ENCODE measurements at places on chromosomes 1 and 21.

DNA sequence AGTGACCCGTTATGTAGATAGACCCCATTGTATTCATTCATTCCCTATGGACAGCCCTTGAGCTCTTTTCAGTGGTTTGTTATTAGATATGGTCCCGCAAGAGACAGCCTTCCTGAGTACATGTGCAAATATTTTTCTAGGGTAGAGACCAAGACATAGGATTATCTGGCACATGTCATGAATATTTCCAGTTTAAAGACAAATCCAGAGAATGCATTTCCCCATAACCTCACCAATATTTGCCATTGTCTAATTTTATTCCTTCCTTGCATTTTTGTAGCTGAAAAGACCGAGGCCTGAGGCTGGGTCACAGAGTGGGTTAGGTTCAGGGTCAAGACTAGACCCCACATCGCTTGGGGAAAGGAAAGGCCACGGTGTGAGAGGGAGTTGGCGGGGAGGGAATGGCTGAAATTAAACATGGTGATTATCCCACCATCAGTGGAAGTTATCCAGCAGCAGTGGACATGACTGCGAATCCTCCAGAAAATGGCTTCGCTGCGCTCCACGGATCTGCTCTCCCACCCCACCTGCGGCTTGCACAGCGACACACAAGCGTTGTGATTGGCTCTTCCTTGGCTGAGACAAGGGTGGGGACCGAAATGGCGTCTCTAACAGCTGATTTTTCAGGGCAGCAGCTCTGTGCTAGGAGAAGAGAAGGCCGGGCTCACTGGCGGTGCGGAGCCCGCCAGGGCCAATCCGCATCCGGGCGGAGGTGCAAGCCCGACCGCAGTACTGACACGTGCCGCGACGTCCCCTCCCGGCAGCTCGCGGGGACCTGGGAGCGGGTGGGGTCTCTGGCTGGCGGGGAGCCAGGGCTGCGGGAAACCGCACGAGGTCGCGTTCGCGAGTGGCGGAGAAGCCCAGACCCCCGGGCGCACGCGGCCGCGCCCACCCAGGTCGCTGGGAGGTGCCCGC is 16.1 kb upstream of the STMN1 start:
- DNase-seq, result no peak

DNA sequence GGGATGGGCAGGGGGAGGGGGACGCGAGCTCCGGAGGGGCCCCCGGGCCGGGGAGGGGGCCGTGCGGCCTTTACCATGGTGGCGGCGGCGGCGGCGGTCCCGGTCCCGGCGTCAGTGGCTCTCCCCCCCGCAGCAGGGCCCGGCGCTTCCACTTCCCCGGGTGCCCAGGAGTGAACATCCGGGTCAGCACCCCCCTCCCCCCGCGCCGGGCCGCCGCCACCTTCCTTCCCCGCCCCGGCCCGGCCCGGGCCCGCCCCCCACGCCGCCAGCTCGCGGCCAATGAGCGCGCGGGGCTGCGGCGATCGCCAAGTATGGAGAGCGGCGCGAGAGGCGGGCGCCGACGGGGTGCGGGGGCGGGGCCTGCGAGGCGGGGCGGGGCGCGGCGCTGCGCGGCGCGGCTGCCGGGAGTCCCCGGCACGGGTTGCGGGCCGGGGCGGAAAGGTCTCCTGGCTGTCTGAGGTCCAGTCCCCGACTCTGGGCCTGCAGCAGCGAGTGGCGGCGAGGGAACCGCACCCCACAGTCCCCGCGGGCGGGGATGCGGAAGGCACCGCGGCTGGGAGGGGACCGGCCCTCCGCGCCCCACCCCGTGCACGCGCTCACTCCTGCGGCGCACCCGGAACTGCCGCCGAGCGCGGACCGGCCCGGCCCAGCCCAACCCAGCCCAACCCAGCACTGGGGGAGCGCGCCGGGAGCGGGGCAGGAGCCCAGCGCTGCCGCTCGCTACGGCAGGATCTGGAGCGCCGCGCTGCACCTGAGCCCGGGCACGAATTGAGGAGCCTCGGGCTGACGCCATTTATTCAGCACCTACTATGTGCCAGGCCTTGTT is at the start of gene CAPZB:
CAPZB (minus strand) TSS at position 178 of the 826 bp plus-strand sequence; CDS start at position 77, 101 bp downstream.
- DNase-seq, result peak; percentile 91

DNA sequence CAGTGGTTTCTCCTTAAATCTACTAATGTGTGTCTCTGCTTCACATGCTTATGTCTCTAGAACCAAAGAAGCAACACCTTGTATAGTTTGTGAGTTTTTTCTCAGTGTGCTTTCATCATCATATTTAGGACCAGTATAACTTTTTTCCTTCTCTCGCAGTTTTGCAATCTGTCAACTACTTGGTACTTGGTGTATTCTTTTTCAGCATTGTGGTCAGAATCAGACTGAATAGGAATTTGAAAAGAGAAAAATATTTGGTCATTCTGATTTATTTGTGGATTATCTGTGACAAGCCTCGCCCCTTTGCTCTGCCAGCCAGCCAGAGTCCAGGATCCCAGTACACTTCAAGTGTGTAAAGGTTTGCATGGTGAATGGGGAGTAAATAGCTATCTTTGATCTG is 122.3 kb downstream of the C1orf21 start:
- no peak for DNase-seq

- no peak for DNase-seq
These were observed 1.8 kb downstream of the DISC1 start for GRCh38 chr1:231628207-231628876.

- no peak for DNase-seq
These were observed 7.6 kb upstream of the C1QTNF12 start for GRCh38 chr1:1253972-1254666.

GRCh38 chr1:113190930-113191329 is 117.9 kb downstream of the LRIG2 start:
- no peak for DNase-seq

GRCh38 chr1:62621907-62622306 is 24.6 kb downstream of the ANGPTL3 start:
- no peak for DNase-seq

GRCh38 chr1:60141276-60141675 is 67.7 kb upstream of the C1orf87 start:
- no peak for DNase-seq

GRCh38 chr1:52741259-52741658 is 15.0 kb downstream of the ZYG11B start:
- DNase-seq, result no peak

GRCh38 chr1:100415498-100415778 is 63.1 kb downstream of the CDC14A start:
- no peak for DNase-seq

DNA sequence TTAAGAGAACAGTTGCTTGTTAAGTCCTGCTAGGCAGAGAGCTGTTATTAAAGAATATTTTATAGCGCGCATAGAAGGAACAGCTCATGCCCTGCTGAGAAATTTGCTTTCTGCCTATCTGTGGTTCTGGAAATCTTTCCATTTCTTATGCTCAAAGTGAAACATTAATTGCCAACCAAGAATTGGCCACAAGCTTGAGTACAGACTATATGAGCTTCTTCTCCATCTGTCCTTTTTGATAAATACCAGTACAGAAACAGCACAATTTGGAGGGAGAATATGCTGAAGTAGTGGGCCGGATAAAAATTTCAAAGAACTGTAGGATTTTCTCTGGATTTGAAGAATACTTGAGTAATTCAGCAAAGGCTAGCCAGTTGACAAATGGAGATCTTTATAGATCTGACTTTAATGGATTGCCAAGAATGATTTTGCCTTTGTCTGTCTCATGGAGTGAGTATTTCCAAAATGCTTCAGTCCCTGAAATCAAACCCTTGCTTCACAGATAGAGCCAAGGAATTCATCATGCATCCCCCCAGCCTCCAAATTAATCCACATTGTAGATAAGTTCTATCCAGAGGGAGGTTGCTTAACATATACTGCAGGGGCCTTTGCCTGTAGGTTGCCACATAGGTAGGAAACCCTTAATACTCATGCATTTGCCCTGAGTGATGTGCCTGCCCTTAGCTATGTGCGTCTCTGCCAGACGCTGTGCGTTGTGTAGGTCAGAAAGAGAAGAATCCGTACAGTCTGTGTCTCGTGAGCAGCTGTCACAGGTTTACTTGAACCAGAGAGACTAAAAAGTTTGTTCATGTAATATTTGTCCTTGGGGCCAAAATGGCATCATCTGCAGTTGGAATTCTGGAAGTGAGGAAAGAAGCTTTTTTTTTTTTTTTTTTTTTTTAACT is 44.2 kb downstream of the SMYD2 start:
- DNase-seq, result no peak

DNA sequence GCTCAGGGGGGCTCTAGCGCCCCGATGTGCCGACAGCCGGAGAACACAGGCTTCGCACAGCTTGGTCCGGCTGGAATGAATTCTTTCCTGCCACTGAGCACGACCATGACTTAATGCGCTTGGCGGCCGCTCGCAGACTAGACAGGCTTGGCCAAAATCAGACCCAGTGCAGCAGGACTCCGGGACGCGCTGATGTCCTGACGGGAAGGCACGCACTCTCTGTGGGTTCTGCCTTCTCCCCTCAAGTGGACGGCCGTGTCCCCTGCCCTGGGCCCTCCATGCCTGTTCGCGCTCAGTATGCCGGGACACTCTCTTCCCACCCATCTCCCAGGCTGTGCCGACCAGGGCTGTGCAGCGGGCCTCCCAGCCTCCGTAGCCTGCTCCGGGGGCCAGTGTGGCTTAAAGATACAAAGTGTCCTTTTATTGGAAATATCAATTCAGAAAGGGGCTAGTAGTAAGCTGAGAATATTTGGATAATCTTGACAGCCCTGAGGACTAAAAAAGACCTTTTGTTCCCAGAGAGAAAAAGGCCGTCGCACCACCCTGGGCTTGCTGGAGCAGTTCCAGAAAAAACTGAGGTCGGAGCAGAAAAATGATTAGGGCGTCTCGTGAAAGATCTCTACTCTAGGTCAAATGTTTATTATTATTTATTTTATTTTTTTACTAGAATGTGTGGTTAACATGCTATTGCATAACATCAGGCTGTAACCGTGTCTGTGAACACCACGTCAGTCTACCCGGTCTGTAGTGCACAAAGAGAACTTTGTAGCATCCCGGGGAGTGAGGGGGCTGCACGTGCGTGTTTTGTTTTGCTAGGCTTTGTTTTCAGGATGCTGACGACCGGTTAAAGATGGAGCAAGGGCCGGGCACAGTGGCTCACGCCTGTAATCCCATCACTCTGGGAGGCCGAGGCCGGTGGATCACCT is 88.1 kb upstream of the ARHGEF16 start:
- no peak for DNase-seq

DNA sequence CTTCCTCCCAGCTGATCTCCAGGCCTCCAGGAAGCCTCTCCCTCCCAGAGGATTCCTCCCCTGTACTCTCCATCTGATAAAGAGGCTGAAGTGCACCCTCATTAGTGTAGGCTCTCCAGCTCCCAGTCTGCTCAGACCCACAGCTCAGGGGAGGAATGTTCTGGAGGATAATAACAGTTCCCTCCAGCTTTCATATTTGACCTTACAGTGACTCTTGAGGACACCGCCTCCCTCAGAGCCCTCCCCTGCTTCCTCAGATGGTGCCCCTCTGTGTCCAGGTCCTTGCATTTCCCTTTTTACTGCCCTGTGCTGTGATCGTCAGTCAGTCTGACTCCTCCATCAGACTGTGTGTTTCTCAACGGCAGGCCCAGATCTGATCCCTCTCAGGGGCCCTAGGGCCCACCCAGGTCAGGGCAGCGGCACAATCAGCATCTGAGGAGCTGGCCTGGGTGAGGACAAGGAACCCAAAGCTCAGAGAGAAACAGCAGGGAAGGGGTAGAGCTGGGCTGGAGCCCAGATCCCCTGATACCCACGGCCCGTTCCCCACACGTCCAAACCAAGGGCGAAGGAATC is 1.1 kb upstream of the SHISAL2A start:
- no peak for DNase-seq

- no peak for DNase-seq
These were observed 216.1 kb downstream of the DUSP10 start for GRCh38 chr1:221525749-221526148.

GRCh38 chr1:39317111-39317510 is 112.6 kb downstream of the MACF1 start:
- DNase-seq, result no peak

- no peak for DNase-seq
These were observed 179.1 kb upstream of the SAMSN1 start for GRCh38 chr21:14725219-14725618.

GRCh38 chr1:245679821-245680780 is 525.3 kb downstream of the KIF26B start:
- no peak for DNase-seq

DNA sequence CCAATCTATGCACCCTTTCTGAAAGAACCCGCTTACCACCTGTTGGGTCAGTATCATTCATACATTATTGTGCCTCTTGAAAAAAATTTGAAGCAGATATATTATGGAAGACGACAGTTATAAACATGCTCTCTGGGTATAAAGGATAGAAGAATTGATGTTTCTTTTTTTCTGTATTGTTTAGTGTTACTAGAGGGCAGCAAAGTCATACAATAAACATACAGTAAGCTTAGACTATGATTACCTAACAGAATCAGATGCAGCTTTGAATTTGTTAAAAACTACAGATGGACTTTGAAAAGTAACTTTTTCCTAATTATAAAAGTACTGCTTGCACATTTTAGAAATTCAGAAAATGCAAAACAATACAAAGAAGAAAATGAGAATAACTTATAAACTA is 11.1 kb upstream of the PAXBP1 start:
- DNase-seq, result no peak

GRCh38 chr1:86324130-86324822 is 71.8 kb downstream of the ODF2L start:
- DNase-seq, result no peak

DNA sequence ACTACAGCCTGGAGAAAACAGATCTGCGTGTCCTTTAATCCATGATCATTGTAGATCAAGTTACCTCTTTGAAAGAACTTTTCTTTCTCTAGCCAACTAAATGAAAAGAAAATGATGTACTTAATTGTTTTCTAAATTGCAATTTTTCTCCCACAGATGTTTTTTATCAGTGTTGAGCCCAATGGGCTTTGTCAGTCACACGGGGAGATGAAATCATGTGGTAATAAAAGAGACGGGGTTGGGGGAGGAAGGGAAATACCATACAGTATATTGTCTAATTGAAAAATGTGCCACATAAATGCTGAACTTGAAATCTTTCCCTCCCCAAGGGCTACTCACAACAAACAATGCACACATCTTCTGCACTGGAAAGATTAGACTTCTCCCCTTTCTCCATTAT is 58.4 kb downstream of the NTMT2 start:
- DNase-seq, result no peak

DNA sequence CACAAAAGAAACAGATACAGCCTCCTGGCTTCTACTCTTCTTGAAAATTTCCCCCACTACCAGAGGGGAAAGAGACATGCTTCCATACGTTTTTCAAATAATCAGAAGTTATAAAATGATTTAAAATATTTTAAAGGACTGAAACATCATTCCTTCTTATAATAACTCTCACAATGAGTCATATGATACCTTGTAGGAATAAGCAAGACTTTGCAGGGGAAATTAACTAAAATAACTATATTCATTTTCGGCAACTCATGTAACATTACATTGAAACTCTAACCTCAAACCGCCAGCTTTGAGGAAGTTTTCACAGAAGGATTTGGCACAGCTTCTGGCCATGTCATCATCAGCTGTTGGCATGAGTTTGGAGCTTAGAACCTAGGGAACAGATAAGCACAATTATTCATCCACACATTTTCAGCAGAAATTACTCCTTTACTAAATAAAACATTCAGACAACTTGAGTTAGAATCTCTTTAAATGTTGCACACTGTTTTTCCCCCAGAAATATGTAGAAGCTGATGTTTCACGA is 85.9 kb downstream of the USP24 start:
- no peak for DNase-seq

- DNase-seq, result no peak
These were observed 5.3 kb downstream of the GPR3 start for GRCh38 chr1:27397749-27398148.

GRCh38 chr1:20154301-20154831 is 15.2 kb downstream of the PLA2G2F start:
- DNase-seq, result no peak

- no peak for DNase-seq
These were observed 77.9 kb downstream of the ZC3H11B start for GRCh38 chr1:219534991-219535390.

Measured in 8988T (cell line).